ENCODE measurements at places on chromosomes 1 and 21.
A peak's percentile ranks its signal among the peaks of the same experiment; 100 is the strongest.

- no peak for DNase-seq
These were observed 10.1 kb downstream of the CLCA2 start for GRCh38 chr1:86434059-86434458.

DNA sequence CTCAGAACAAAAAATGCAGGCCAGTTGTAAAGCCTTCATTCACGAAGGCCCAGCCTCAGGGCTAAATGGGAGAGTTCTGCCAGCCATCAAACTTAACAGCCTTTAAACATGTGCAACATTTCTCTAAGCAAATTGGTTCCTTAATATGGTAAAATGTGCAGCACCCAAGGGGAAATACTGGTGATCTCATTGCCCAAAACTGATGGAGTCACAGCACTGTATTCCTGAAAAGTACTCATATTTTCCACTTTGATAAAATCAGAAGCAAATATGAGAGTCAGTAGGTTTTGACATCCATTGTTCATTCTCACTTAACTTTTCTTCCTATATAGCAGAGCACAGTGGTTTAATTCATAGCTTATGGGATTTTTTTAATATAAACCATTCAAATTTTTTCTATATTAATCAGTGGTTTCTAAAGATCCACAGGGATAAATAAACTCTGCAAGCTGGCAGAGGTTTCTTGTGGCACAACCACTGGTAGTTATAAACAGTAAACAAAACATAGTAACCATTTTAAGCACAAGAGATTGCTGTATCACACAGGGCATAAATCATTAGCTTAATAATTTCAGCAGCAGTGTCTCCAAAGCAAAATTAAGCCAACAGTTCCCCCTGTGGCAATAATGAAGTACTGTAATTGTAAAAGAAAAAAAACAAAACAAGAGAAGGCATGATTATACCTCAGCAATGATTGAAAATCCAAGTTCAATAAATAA lies 106.9 kb upstream of the LYPLAL1 start:
- peak; percentile 16 for DNase-seq

DNA sequence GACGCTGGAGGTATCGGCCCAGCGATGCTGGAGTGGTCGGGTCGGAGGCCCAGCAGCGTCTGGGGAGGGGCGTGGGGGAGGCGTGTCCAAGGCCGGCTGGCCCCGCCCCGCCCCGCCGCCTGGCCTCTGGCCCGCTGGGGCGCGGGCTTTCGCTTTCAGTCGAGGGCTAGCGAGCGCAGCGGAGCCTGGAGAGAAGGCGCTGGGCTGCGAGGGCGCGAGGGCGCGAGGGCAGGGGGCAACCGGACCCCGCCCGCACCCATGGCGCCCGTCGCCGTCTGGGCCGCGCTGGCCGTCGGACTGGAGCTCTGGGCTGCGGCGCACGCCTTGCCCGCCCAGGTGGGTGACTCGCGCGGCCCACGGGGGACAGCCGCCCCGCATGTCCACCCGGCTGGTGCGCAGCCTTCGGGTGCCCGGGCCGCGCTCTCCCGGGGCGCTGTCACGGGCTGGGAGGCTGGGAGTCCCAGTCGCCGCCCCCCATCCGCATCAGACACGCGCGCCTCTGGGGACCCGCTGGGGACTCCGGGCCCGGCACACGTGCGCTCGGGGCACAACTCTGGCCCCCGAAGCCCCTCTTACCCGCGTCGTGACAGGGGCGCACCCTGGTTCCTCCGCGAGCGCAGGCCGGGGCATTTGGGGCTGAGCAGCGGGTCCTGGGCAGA lies at the start of gene TNFRSF1B:
TSS of gene TNFRSF1B (plus strand) at position 158 of the 659 bp plus-strand sequence. CDS start at position 259, 101 bp downstream.
- peak; percentile 87 for DNase-seq

DNA sequence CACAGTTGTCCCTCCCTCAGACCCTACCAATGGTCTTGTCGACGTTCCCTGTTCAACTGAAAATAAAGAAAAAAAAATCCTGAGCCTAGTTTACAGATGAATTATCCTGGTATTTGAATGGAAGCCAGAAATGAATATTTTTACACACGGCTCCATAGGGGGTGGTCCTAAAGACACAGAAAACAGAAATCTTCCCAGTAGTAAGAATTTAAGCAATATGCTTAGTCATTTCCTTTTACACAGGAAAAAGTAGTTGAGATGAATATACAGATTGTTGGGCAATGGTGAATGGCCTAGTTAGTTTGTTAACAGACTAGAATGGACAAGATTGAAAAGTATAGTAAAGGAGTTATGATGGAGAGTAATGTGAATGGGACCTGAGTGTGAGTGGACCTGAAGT lies 67.4 kb downstream of the RGS18 start:
- DNase-seq = peak; percentile 15

DNA sequence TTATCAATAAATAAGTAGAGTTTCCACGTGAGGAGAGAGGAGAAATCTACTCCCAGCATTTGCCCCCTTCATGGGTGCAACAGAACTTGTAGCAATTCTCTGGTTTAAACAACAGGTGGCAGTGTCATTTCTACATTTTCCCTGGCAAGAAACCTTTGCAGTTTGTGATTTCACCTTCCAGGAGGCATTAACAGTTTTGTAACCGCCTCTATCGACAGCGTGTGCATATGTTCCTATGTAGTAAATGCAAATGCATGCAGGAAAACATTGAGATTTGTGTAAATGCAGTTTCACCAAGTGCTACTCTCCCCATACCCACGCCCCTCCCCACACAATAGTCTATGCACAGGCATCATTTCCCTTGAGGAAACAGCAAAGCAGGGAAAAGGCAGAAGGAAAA lies 494.7 kb downstream of the SMYD3 start:
- peak; percentile 31 for DNase-seq

- no peak for DNase-seq
These were observed 14.8 kb downstream of the VPS13D start for GRCh38 chr1:12244585-12244984.

- no peak for DNase-seq
These were observed 22.1 kb downstream of the MATN1 start for GRCh38 chr1:30701258-30701633.

DNA sequence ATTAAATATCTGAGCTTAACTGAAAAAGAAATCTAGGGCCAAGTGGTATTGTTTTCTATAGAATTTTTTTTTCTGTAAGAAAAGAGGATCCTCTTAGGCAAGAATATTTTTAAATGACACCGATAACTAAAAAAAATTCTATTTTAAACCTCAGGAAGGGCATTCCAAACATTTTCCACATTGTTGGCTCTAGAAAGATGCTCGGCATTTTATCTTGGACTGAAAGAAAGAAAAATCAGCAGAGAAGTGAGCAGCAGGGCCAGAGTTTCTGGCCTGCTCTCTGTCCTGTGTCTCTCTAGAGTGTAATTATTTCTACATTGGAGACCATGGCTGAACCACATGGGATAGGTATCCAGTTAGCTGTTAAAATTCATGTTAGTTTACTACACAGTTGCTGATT lies 192.5 kb upstream of the GREM2 start:
- peak; percentile 29 for DNase-seq

DNA sequence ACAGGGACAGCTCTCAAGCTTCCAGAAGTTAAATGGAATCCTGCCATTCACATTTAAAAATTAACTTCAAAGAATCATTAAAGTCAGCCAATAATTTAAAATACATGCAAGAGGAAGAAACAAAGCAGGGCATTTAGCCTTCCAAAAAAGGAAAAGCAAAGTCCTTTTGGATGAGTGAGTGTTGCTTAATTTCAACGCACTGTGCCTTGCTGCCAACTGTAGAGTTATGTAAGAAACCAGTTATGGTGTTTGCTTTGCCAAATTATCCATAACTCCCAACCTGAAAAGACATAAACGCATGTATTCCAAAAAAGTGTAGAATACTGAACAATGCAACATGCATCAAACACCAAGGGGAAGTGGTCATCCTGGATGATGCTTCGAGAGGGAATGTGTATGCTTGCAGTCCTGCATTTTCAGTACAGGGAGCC lies 16.1 kb upstream of the KCNE1 start:
- no peak for DNase-seq

DNA sequence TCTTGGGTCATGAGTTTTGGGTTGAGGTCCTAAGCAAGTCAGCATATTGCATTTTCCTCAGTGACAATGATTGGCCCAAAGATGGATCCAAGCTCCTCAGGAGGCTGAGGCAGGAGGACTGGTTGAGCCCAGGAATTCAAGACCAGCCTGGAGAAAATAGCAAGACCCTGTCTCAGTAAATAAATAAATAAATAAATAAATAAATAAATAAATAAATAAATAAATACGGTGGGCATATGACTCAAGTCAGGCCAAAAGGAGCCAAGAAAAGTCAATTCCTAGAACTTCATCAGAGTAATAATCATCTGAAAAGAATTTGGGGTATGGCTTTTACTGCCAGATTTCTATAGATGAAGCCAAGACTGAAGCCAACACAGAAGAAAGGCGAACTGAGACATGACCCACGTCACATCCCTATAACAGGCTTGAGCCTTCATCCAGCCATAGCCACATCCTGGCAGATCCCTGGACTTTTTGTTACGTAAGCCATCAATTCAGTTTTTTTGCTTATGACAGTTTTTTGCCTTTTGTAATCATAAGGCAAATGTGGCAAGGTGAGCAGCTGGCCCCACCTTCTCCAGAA lies 88.5 kb upstream of the NFASC start:
- no peak for DNase-seq

DNA sequence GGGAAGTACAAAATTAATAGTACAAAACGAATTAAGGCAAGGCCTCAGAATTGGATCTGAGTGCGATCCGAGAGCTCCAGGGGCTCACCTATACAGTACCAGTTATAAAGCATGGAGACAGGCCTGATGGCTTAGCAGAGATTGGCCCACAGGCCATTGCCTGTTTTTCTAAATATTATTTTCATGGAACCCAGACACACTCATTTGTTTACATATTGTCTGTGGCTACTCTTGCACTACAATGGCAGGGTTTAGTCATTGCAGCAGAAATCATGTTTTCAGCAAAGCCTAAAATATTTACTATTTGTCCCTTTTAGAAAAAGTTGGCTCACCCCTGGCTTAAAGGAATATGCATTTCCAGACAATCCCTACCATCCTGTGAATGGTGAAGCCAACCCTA lies 578.9 kb downstream of the PLPP3 start:
- no peak for DNase-seq

DNA sequence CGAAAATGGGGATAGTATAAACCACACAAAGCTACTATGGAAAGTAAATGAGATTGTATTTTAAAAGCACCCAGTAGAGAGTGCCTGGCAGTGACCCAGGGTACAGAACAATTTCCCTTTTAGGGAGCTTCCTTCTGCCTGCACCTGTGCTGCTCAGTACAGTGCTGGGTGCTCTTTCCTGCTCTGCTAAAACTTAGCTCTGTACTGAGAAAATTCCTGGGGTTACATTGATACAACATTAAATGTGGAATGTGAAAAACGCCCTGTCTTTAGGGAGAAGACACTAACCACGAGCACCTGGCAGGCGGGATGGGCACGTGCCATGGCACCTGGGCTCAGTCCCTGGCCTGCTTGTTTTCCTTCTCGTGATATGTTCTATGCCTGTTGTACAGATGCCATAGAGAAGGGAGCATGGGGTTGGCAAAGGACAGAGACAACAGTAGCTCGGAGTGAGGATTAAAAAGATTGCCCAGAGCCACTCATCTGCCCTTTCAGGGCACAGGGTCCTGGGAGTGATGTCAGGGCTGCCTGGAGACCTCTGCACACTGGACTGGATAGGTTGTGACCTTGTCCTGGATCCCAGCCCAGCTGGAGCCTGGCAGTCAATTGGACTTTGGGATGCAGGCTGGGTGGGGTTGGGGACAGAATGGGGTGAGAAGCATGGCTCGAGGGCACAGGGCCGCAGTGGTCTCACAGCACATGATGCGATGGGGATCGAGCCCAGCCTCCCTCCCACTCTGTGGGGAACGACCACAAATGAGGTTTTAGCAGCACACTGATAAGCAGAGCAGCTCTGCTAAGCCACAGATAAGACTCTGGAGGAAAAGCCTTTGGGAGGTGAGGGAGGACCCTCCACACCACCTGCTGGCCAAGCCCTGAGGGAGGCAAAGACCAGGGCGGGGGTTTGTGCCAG lies 4.2 kb downstream of the SPATA46 start:
- no peak for DNase-seq

DNA sequence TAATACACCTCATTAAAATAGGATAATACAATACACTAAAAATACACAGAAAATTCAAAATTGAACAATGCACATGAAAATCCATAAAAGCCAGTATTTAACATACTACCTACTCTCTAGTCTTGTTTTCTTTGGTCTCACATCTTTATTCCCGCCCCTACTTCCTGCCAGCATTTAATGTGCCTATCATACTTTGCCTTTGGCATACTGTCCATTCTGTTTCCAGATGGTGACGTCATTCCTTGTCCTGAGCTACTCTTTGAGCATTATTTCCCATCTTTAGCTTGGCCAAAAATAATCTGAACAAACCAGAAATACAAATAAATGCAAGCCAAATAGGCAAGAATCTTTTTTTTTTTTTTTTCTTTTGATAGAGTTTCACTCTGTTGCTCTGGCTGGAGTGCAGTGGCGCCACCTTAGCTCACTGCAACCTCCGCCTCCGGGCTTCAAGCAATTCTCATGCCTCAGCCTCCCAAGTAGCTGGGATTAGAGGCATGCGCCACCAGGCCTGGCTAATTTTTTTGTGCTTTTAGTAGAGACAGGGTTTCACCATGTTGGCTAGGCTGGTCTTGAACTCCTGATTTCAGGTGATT lies 4.4 kb downstream of the HFM1 start:
- no peak for DNase-seq

DNA sequence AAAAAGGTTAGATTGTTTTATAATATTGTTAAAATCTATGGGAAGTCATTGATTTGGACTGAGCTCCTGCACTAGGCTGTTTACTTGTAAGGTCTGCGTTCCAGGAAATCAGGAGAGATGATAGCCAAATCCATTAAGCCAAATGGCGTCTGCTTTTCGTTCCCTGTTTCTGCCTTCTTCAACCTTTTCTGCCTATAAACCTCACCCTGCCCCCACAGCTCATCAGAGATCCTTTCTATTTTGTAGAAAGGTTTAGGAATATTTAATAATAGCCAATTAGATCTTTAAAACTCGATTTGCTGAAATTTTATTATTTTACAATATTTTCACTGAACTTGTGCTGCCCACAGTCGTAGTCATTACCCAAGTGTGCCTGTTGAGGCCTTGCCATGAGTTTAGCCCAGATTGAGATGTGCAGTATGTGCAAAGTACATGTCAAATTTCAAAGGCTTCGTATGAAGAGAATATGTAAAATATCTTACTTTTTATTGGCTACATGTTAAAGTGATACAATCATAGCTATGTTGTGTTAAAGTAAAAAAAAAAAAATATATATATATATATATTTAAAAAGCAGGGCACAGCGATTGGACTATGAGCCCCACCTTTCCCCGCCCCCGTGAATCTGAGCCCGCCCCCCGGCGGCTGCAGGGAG lies 444 bp upstream of the IARS2 start:
- DNase-seq = peak; percentile 6

GRCh38 chr1:212587016-212587887 lies 21.3 kb upstream of the ATF3 start:
- DNase-seq = no peak

DNA sequence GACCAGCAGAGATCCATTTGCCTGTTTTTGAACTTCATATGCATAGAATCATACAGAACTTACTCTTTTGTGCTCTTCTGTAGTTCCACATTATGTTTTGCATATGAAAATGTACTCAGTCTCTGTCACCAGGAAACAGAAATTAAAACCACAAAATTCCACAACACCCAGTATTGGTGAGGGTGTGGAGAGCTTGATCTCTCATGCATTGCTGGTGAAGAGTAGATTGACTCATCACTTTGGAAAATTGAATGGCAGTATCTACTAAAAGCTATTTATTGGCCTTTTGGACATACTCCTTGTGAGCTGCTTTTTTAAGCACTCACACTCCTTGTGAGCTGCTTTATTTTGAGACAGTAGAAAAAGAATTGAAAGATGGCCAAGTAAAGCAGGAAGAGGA lies 43.3 kb downstream of the VTCN1 start:
- no peak for DNase-seq

- DNase-seq = no peak
These were observed 56.1 kb downstream of the COL6A1 start for GRCh38 chr21:46037331-46038325.

All from AG08396 (cell line).